ENCODE measurements at places on chromosomes 6 and 20. TPM values are rescaled to one million over a fixed set of nuclear protein-coding genes. Genes with fewer than 3 reads are reported as not detected.

GRCh38 chr20:37144856-37145404, 34.2 kb upstream of the RPN2 start:
- H3K27ac ChIP-seq: no peak overlapping the region
- no peaks in the 10 kb centered on the region for H3K4me1 ChIP-seq
- H3K4me3 ChIP-seq: no peak overlapping the region
- no peaks in the 10 kb centered on the region for H3K27me3 ChIP-seq
- H3K36me3 ChIP-seq: no peaks in the 10 kb centered on the region
- no peak for DNase-seq

Gene ERVFRD-1
- total RNA-seq: not detected

DNA sequence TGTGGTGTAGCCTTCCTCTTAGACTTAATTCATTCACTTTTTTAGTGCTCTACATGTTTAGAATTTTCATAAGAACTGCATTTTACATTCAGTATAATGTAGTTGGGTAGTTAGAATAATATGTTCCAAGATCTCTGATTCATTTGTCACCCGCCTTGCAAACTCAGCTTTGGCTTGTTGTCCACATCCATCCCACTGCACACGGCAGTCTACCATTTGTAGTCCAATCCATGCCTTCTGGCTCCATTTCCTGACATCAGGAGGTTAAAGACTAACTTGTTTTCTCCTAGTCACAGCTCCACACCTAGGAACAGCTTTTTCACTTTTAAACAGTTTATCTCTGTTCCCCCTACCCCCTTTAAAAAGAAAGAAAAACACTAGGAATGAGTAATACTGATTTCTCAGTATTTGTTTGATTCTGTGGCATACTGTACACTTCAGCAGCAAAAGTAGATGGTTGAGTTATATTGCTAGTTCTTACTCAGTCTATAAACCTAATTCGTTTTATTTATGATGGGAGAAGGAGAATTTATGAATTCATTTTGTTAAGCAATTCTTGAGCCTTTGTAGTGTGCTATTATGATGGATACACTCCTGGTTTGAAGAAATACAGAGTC, 180.9 kb downstream of the ARID1B start:
- DNase-seq: no peak
- peaks cover 42% of the 10 kb centered on the region for H3K4me1 ChIP-seq
- no peaks in the 10 kb centered on the region for H3K36me3 ChIP-seq
- H3K27me3 ChIP-seq: no peaks in the 10 kb centered on the region

GRCh38 chr6:12815884-12816600, 99.5 kb downstream of the PHACTR1 start:
- H3K36me3 ChIP-seq: no peaks in the 10 kb centered on the region
- no peak overlapping the region for H3K27ac ChIP-seq

GRCh38 chr20:49965781-49966305, 16.9 kb upstream of the SNAI1 start:
- H3K36me3 ChIP-seq: peaks cover 5% of the 10 kb centered on the region
- DNase-seq: no peak
- H3K4me1 ChIP-seq: peaks cover 11% of the 10 kb centered on the region
- H3K4me3 ChIP-seq: no peak overlapping the region
- 0 out of 2 replicates have a peak overlapping the region, but pooled peaks have one; percentile 27 for H3K27ac ChIP-seq

DNA sequence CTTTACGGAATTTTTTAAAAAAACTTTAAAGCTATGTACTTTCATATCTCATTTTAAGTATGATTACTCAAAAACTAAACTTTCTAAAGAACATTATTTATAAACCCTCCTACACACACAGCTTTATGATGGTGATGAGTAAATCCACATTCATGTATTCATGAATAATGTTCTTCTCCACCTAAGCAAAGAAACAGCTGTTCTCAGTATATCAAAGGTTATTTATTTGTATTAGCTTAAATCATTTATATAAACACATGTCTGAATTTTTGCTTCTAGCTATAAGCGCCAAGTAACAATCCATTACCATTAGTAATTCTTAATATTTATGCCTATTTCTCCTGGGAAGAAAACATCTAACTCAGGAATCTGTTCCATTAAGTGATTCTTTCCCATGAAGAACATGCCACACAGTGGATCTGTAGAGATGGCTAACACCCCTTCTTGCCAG, 63.3 kb downstream of the SMLR1 start:
- H3K27ac ChIP-seq: no peak overlapping the region
- H3K4me1 ChIP-seq: peaks cover 3% of the 10 kb centered on the region
- no peak for DNase-seq
- H3K27me3 ChIP-seq: no peaks in the 10 kb centered on the region

GRCh38 chr6:154901876-154902552, 93.1 kb upstream of the TIAM2 start:
- H3K4me1 ChIP-seq: no peaks in the 10 kb centered on the region
- H3K36me3 ChIP-seq: no peaks in the 10 kb centered on the region
- no peak overlapping the region for H3K4me3 ChIP-seq
- DNase-seq: no peak
- no peaks in the 10 kb centered on the region for H3K27me3 ChIP-seq

DNA sequence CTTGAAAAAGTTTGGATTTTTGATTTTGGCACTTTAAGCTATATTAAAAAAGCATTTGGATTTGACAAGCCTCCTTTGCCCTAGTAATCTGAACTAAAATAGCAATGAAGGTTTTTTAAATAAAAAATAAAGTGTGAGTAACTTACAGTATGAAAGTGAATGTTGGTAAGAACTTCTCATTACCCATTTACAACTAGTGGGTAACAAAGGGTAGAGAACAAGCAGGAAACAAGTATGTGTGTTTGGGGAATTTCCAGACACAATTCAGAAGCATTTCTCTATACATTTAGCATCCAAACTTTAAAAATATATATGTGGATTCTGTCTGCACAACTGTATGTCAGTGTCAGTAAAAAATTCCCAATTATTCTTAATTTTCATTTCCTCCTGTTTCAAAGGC, 2.9 kb downstream of the TMEM30A start:
- H3K36me3 ChIP-seq: no peaks in the 10 kb centered on the region
- H3K27ac ChIP-seq: peak overlapping the region; percentile 61
- H3K4me3 ChIP-seq: peak overlapping the region; percentile 66
- no peaks in the 10 kb centered on the region for H3K27me3 ChIP-seq
- H3K4me1 ChIP-seq: peaks cover 51% of the 10 kb centered on the region

Gene SCRT2
- total RNA-seq: 0.14 TPM

- no peak overlapping the region for H3K4me3 ChIP-seq
- H3K36me3 ChIP-seq: peaks cover 8% of the 10 kb centered on the region
- H3K27ac ChIP-seq: peak overlapping the region; percentile 63
- H3K4me1 ChIP-seq: peaks cover 56% of the 10 kb centered on the region
These were observed 24.8 kb downstream of the SNX9 start for GRCh38 chr6:157847846-157848245.

DNA sequence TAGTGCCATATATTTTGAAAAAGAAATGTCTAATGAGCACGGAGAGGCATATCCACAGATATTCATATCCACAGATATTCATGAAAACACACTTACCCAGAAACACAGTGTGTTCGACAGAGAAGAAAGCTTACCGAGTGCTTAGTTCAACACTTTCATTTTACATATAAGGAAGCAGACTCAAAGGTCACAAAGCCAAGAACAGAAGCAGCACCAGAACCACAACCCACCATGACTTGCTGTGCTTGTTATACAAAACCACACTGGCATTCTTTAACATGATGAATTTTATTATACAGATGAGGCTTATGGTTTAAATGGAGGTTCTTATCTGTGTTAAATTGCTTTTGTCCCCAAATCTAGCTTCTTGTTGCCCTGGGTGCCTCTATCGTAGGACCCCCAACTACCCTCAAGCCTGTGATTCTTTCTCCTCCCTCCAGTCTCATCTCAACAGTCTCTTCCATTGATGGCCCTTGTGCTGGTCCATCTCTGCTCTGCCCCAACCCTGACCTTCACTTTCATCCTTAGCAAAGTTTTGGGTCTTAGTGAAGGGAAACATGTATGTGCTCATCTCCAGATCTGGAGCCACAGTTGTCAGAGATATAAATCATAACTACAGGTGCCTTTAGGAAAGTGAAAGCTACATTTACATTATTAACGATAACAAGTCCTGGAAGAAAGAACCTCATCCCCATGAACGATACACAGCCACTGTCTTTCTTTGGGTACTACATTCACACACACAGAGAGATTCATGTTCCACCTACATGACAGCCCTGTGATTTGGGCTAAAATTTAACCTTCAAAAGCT, 40.0 kb downstream of the SF3B5 start:
- no peak overlapping the region for H3K27ac ChIP-seq
- H3K36me3 ChIP-seq: no peaks in the 10 kb centered on the region
- no peak overlapping the region for H3K4me3 ChIP-seq
- H3K27me3 ChIP-seq: peaks cover 24% of the 10 kb centered on the region
- no peaks in the 10 kb centered on the region for H3K4me1 ChIP-seq

- no peaks in the 10 kb centered on the region for H3K36me3 ChIP-seq
These were observed 95.5 kb downstream of the ALDH8A1 start for GRCh38 chr6:134854366-134854765.
